Hepatocyte (in vitro differentiated cells): ENCODE measurements at places on chromosomes 3 and 15.

GRCh38 chr3:42276141-42277132, 10.5 kb upstream of the CCK start:
- DNase-seq: no peak

GRCh38 chr3:136074546-136075170, 109.1 kb downstream of the PPP2R3A start:
- DNase-seq: no peak

- DNase-seq: peak; percentile 42
These were observed 35.5 kb upstream of the TIMP4 start for GRCh38 chr3:12194209-12194608.

GRCh38 chr3:47849699-47850563, 47.0 kb downstream of the DHX30 start:
- DNase-seq: peak; percentile 48

- DNase-seq: no peak
These were observed 21.5 kb upstream of the SNRPA1 start for GRCh38 chr15:101316529-101316928.

DNA sequence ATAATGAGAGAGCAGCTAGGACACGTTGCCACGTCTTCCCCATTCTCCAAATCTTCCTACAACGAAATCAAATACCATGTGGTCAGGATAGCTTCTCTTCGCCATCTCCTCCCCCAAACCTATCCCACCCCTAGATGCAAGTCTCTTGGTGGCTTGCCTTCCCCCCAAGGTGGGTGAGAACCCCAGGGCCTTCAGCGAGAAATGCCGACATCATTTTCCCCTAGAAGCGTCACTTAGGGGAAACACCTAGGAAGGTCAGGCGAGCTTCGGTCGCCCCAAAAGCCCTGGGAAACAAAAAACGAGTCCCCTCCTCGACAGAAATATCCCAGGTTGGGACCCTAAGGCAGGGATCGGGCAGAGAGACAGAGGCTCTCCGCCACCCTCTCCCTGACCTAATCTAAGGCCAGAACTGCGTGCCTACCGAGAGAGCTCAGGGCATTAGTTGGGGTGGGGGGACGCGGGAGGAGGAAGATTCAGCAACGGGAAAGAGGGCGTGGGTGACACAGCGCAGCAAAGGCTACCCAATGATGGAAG, 502 bp downstream of the DPH3 start:
- no peak for DNase-seq

DNA sequence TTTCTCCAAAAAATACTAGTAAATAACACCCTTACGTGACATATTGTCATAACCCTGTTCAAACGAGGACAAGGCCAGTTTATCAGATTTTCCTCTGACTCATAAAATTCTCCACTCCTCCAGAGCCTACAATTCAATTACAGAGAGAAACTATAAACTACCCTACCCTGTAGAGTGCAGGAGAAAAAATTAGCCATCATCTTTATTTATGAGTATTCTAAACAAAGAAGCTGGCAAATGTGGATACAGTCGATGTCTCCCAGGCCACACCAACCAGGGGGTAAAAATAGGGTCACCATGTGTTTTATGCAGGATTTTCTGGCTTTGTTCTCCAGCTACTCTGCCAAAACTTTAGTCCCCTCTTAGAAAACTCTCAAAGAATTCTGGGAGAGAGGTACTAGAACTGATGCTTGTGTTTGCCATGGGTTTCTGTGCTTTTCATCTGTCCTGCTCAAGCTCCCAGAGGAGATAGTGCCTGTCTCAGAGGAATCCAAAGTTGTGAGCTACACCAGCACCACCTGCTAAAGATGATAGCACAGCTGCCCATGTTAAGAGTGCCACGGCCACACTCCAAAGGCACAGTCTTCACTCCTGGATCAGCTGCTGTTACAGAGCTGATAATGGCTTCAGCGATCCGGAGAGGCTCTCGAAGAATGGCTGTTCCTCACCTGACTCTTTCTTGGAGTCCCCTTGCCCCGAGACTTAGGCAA, 150.2 kb downstream of the IMPG2 start:
- DNase-seq: no peak

GRCh38 chr15:34185666-34186065, 24.2 kb downstream of the KATNBL1 start:
- no peak for DNase-seq

GRCh38 chr15:61196711-61197586, 32.2 kb downstream of the RORA start:
- DNase-seq: no peak

DNA sequence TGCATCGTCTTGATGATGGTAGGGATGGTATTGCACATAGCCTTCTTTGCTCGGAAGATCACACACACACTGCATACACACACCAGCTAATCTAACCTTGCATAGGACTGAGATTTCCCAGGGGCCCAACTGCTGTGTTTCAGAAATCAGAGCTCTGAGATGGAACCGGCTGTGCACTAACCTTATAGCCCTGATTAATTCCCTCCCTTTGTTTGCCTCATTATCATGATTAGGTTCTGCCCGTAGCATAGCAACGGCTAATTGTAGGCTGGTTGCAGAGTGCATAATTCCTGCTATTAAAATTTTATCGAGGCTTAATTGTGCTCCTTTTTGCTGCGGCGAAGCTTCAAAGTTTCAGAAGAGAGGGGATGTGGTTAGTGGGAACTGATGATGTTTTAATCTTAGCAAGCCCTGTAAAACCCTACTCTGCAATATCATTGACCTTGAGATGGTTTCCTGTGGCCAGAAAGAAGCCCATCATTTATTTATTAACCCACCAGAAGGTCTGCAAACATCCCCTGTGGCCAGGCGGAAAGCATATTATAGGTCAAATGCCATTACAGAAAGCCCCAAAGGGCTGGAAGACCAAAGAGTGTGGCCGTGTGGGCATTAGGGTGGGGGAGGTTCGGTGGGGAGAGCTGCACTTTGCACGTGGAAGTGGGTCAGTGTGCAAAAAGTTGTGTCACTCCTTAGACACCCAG, 56.2 kb upstream of the GLCE start:
- no peak for DNase-seq

GRCh38 chr3:114721209-114721608, 425.9 kb downstream of the ZBTB20 start:
- no peak for DNase-seq

DNA sequence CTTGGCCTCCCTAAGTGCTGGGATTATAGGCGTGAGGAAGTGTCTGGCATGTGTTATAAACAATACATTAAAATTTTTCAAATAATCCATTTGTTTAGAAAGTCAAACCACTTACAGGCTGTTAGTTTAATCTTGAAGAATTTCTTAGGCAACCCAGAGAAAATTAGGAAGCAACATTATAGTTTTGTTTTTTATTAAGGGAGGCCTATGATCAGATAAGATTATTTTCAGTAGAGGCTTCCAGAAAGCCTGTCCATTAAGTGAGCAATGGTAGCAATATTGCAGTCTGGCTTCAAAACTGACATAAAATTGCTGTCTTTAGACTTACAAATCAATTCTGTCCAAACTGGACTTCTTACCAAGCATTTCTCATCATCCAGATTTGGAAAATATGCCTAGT, 49.6 kb downstream of the CD47 start:
- DNase-seq: no peak

- no peak for DNase-seq
These were observed 47.6 kb upstream of the CD200R1L start for GRCh38 chr3:112894258-112894657.

DNA sequence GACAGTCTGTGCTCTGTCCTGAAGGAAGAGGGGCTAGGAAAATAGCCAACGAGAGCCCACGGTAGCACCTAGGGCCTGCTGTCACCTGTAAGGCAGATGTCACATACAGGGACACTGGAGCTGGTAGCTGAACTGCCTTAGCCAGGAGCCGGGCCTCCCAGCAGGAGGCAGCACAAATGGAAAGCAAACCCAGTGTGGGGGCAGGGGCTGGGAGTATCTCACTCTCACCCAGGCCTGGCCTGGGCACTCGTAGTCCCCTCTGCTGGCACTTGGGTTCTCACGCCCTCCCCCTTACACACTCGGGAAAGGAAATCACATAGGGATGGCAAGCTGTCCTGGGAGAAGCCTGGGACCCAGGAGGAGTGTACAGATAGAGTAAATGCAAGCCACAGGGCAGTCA, 173.1 kb upstream of the CHRNA7 start:
- no peak for DNase-seq

GRCh38 chr15:70833861-70834765, 19.8 kb downstream of the LARP6 start:
- peak; percentile 65 for DNase-seq

DNA sequence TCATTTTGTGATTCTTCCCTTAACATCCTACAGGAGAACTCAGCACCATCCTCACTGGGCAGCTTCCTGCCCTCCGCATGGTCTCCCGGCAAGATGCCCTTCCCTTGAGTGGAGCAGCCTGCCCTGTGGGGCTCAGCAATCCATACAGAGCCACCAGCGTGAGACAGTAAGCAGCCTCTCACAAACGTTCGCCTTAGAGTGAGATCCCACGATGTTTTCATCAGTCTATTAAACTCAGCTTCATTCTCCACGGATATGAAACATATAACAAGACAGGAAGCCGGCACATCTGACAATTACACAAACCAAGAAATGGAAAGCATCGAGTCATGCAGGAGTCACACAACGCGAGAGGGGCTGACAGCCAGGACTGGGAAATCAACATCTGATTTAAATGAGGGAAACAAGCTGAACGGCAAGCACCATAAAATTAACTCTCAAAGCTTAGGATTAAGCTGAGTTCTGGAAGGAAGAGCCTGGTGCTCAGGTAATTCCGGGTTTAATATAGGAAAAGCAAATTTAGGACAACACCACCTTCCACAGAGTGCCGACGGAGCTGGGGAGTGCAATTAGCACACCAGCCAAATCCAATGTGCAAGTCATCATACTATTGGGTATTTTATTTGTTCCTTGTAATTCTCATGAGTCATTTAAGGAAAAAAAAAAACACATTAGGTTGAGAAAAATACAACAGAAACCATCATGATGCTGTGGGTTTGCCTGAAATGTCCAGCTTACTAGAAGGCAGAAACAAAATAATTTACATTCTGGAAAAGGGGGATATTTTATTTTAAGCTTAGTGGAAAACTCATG, 272.0 kb downstream of the OCA2 start:
- DNase-seq: no peak

- no peak for DNase-seq
These were observed 161.5 kb upstream of the KBTBD8 start for GRCh38 chr3:66836363-66837152.

GRCh38 chr3:42701371-42702065, 1.1 kb downstream of the HHATL start:
- peak; percentile 76 for DNase-seq

DNA sequence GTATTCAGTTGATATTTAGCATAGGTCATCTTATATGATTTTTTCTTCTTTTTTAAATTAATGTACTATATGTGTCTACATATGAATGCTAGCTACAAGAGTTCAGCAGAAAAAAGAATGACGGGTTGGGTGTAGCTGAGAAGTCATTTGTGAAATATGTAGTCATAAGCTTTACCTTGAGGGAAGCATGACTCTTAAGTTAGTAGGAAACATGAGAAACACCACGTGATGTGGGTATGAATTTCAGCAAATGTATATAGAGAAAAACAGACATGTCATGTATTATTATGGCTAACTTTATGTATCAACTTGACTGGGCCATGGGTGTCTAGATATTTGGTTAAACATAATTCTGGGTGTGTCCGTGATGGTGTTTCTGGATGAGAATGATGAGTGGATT, 125.0 kb downstream of the RAP2B start:
- DNase-seq: no peak

GRCh38 chr15:52803108-52803466, 13.0 kb upstream of the ONECUT1 start:
- DNase-seq: no peak

GRCh38 chr3:32869513-32870047, 51.8 kb downstream of the TRIM71 start:
- no peak for DNase-seq

GRCh38 chr15:64157599-64158125, 5.2 kb downstream of the PPIB start:
- DNase-seq: no peak

GRCh38 chr3:166582236-166582635, 745.0 kb upstream of the BCHE start:
- no peak for DNase-seq

- DNase-seq: no peak
These were observed 40.5 kb upstream of the B3GNT5 start for GRCh38 chr3:183212565-183212964.

GRCh38 chr15:49036650-49037545, 9.3 kb downstream of the SECISBP2L start:
- no peak for DNase-seq

DNA sequence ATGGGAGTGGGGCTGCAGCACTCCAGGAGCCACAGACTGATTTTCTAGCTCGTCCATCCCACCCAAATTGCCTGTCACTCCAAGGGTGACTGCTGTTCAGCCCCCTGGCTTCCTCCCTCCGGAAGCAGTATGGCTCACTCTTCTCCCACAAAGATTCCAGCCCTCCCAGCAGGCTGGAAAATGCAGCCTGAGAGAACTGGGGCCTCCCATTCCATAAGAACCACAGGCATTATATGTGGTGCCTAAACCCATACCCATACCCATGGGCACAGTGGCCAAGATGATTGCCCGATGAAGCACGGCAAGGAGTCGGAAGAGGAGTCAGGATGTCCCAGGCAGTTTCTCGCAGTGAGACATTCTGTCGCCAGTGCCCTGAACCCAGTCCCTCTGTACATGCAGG, 6.0 kb upstream of the VILL start:
- DNase-seq: no peak

DNA sequence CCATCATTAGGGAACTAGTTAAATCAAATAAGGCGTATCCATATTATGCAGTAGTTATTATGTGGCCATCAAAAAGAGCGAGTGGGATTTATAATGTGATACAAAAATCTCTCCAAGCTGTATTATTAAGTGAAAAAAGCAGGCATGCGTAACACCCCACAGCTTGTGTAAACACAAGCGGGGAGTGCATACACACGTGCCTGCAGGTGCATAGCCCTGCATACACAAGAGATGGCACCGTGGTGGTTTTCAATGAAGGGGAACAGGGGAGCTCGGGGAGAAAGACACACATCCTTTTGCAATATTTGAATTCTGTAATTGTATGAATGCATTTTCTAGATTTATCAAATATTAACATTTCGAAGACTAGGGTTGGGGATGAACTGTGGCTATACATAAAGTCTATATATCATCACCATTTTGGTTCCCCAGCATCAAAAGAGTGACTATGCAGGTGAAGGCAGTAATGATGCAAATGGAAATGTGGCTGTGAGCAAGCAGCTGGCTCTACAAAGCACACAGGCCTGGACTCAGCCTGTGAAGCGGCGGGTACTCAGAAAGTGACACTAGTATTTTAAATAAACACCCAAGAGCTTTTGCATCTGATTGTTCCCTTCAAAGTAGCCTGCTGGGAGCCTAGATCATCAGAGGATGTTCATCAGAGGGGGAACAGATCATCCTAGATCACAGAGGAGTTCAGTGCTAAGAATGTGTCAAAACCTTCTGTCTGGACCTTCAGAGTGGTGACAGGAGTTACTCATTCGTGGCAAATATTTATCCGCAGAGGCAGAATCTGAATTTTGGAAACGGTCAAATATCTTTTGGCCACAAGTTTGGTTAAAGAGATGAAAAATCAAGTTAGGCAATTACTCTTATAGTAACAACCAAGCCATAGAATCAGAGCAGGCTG, 9.4 kb upstream of the KIF7 start:
- no peak for DNase-seq
